GM10248 (cell line): ENCODE measurements at places on chromosomes 2 and 18.

GRCh38 chr2:15448250-15448839 is 112.8 kb downstream of the NBAS start:
- DNase-seq: no peak

DNA sequence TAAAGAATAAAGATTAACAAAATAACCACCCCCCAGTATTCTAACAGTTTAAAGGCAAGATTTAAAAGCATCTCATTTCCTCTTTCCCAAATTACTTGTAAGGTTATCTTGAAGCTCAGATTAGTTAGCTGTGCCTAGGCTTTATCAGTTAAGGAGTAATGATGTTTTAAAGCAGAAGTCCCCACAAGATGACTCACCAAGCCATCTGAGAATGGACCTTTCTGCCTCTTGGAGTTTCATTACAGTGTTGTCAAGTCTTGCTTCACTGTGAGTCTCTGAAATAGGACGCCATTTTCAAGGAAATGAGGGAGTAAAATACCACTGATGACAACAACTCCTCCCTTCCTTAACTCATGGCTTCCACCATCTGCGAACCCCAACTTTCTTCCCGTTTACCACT is 35.9 kb downstream of the ZNF385B start:
- no peak for DNase-seq

DNA sequence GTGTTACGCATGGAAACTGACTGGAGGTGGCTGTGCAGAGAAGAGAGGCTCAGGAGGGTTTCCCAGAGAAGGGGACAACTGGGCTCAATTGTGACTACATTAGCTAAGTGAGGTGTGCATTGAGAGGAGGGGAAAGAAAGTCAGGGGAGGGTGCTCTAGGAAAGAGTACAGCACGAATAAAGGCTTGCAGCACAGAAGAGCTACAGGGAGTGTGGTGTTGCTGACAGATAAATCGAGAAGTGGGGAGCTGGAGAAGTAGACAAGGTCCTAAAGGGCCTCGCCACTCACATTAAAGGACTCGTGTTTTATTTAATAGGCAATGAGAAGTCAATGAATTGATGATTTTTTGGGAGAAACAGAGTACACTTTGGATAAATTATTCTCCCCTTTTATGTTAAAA is 65.7 kb upstream of the CTAGE1 start:
- no peak for DNase-seq

- peak; percentile 31 for DNase-seq
Measured at GRCh38 chr2:56132138-56132537, 51.7 kb upstream of the CCDC85A start.

DNA sequence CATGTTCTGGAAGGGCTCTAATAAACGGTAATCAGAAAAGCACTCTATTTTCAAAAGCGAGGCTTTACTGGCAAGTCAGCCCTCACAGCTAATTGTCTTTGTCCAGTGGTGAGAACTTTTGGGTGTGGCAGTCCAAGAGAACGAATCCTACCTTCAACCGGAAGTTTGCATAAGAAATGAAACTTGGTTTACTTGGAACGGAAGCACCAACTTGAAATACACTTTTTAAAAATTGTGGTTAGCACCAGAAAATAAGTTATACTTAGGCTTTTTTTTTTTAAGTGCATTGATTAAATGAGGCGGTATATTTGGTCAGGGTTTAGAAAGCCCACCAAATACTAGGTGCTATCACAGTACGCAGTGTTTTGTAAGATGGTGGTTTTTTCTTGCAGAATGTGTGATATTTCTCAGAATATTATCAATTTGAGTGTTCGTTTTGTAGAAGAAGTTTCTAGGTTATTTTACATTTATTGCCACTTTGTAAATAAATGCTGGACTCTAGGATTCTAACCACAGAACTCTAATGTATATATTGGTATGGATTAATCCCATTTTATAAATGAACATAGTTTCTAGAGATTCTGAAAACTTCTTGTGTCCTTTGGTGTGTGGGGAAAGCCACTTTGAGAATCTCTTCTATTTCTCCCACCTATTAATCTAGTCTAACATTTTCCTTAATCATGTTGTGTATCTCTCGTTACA is 1.2 kb downstream of the MYL12A start:
- DNase-seq: peak; percentile 42
